Hippocampal formation (tissue), 2 donors: ENCODE measurements at places on chromosomes 7 and 10.

DNA sequence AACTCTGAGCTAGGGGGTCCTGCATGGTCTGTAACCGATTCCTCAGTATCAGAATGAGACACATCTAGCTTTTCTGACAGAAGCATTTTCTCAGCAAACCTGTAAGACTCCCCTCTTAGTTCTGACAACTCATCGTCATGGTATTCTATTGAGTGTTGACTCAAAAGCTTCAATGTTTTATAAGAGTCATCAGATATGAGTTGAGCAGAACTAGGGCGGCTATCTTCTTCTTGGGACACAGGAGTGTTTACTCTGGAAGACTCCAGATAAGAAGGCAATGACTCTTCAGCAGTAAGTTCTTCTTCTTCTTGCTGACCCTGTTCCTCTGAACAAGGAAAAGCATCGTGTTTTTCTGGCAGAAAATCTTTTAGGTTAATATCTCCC, 167.0 kb upstream of the CCDC6 start:
- DNase-seq: no peak

DNA sequence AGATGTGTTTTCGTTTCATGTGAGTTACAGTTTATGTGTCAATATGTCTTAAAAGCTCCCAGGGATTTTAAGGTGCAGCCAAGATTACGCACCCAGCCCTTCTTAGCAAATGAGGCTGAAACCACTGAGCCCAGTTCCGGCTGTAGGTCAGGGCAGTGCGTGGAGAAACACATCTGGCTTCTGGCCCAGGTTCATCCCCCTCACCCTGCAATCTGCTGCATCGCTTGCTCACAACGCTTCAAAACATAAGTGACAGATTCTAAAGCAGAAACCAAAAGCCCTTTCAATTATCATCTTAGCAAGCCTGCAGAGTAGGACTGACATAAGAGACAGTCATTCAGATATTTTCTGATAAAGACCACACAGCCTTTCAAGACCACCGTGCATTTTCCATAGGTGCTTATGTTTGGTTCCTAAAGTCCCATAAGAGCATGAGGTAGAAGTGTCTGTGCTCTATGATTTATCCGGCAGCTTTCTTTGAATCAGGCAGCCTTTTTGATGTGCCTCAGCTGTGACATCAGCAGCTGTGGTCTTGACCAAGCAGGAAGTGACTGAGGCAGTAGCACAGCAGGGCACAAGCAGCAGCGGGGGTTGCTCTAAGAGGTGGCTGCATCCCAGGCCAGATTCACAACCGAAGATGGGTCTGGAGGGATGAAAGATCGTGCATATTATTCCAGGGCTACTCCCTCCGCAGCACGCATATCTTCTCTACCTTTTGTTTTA, 72.1 kb upstream of the LYZL2 start:
- DNase-seq: no peak

DNA sequence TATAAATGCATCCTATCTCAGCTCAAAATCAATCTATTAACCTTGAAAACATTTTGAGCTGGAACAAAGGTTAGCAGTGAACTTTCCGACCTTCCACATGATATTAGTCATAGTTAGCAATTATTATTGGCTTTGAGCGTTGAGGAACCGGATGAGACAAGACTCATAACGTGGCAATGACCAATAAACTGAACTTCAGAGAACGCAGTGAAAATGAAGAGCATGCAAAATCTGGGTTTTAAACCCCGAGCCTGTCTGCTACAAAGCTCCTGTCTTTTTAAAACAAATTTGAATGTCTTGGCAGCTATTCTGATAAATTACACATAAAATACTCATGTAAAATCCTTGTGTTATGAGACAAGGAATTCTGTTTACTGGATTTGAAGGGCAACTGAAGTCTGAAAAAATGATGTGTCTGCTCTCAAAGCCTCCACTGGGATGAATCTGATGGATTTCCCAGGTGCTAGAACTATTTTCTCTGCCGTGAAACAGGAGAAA, 74.7 kb upstream of the ITGB1 start:
- no peak for DNase-seq

- DNase-seq: peak; percentile 67
These were observed 18.9 kb downstream of the RCC1L start for GRCh38 chr7:75054744-75055143.

GRCh38 chr7:74376256-74377036, 77.3 kb upstream of the GTF2IRD1 start:
- no peak for DNase-seq

GRCh38 chr10:118278649-118279048, 63.5 kb downstream of the FAM204A start:
- DNase-seq: no peak
